ENCODE measurements at places on chromosomes 7 and 10.

GRCh38 chr7:102979670-102980069, 66.9 kb downstream of the LRRC17 start:
- no peak for DNase-seq

DNA sequence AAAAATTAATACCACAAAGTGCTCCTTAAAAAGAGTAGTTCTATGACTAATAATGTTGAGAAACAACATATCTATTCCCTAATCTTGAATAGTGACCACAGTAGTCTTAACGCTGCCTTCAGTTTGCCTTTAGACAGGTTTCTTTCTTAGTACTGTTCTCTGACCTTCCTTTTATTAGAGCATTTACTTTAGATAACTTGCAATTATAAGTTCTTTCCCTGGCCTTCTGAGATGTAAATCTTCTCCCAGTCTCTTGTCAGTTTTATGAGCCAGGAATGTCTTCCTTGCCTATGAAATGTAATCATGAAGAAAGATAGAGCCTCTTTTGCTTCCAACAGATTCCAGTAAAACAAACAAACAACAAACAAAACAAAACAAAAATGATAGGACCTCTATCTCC, 1119.8 kb upstream of the LRRTM3 start:
- no peak for DNase-seq

GRCh38 chr10:94623572-94623971, 60.0 kb upstream of the CYP2C18 start:
- DNase-seq, result no peak

- no peak for DNase-seq
Observed at GRCh38 chr10:129719415-129719739, 244.7 kb downstream of the EBF3 start.

DNA sequence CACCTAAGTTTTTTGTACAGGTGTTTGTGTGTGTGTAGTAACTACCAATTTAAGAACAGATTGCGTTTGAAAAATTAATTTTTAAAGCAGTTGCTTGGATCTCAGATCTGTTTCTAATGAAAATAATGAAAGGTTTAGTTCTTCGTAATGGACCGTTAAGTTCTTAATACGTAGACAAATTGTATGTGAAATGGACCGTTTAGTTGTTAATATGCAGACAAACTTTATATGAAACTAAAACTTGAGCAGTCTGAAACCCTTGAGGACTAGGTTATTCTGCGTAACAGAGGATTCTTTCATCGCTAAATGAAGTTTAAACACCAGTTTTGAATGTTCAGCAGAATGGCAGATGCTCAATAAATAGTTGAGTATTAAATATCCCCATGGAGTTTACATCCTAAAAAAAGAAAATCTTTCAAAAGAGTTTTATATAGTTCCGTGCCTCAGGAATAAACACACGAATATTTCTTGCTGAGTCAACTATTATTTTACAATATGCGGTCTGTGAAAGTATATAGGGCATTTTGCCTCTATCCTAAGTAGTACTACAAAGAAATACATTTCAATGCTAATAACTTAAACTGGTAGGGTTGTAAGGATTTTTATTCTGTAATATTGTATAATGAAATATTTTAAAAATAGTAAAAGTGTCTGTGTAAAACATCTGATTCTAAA, 1.2 kb downstream of the DBF4 start:
- DNase-seq, result no peak
